ENCODE measurements at places on chromosomes 3 and 15. TPM values are rescaled to one million over a fixed set of nuclear protein-coding genes. Genes with fewer than 3 reads are reported as not detected.

The C3orf49 gene
- not detected for total RNA-seq

DNA sequence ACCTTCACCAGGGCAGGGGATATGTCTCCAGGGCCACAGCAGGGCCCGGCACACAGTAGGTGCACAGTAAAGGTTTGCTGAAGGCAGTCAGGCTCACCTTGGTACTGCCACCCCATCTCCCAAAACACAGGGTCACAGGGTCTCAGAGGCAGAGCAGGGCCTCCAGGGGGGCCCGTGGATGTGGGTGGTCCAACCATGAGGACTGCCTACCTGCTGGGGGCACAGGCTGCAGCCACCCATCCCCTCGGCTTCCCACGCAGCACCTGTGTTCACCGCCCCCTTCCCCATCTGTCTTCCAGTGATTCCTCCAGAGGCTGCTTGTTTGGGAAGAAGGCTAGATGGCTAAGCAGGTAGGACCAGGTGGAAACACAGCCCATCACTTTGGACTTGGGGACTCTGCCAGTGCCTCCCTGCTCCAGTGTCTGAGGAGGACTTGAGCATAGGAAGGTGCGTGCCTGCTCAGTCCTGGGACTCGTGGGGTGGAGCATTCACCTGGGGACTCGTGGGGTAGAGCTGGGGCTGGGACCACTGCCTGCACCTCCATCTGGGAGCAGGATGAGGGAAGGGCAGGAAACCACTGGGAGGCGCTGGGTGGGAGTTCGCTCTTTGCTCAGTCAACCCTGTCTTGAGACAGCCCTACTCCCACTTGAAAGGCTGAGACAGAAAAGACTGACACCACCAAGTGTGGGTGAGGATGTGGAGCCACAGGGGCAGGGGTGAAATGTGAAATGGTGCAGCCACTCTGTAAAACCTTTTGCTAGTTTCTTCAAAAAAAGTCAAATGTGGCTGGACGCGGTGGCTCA, 18.8 kb upstream of the PLXND1 start:
- no peak for DNase-seq

- no peak for DNase-seq
These were observed 498 bp downstream of the ZNF280D start for GRCh38 chr15:56732886-56733135.

DNA sequence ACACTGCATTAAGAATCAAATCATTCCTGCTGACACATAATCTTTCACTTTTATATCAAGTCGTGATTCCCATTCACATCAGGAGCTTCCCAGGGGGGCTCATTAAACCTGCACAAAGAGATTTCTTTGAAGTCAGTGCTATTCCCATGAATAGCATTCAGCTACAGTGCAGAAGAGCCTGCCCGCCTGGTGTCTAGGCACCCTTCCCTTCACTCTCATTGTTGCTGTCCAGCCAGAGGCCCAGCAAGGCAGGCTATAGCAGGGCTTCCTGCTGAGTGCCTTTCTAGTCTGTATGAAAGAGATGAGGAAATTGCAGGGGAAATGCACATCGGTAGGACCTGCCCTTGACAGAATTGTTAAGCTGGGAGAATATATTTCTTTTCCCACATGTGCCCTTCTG, 4.5 kb upstream of the GJD2 start:
- no peak for DNase-seq

The WDR72 gene
- total RNA-seq, result 0.16 TPM

DNA sequence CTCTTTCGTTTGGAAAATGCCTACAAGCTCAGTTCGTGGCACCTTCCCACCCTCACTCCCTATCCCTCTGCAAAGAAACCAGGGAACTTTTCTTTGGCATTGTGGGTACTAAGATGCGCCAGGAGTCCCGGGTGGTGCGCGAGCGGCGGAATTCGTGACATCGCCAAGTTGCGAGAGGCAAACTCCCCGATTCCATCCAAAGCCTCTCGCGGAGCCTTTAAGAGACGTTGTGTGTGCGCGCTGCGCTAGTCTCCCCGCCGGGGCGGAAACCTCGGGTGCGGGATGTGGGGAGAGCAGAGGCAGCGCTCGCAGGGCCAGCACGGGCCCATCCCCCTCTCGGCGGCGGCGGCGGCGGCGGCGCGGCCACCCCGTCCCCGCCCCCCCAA, 443 bp upstream of the NR2F2 start:
- no peak for DNase-seq

- no peak for DNase-seq
These were observed 92.5 kb downstream of the PIK3R4 start for GRCh38 chr3:130654091-130654490.

The TRH gene
- 1.1 TPM for total RNA-seq

GRCh38 chr15:68082735-68083134, 28.6 kb downstream of the PIAS1 start:
- no peak for DNase-seq

The INO80 gene
- total RNA-seq, result 50.8 TPM

GRCh38 chr3:185328324-185329004, 34.5 kb upstream of the MAP3K13 start:
- no peak for DNase-seq

GRCh38 chr3:130519754-130520153, 2.8 kb downstream of the COL6A6 start:
- DNase-seq, result no peak

All from occipital lobe (tissue), 3 donors.